Stimulated activated CD4-positive, alpha-beta T cell treated with anti-CD3 and anti-CD28 coated beads, Interleukin-2, amount 100 ng/mL, for 4 hours (primary cell): ENCODE measurements at places on chromosomes 1 and 21.

- no peak for DNase-seq
These were observed 21.5 kb downstream of the DNAJC6 start for GRCh38 chr1:65330822-65331221.

- DNase-seq: no peak
These were observed 43.3 kb downstream of the LRRC53 start for GRCh38 chr1:74468982-74469603.

- DNase-seq: no peak
These were observed 34.3 kb downstream of the SSBP3 start for GRCh38 chr1:54371942-54372275.

GRCh38 chr1:163928651-163929050 is 606.9 kb downstream of the NUF2 start:
- no peak for DNase-seq

DNA sequence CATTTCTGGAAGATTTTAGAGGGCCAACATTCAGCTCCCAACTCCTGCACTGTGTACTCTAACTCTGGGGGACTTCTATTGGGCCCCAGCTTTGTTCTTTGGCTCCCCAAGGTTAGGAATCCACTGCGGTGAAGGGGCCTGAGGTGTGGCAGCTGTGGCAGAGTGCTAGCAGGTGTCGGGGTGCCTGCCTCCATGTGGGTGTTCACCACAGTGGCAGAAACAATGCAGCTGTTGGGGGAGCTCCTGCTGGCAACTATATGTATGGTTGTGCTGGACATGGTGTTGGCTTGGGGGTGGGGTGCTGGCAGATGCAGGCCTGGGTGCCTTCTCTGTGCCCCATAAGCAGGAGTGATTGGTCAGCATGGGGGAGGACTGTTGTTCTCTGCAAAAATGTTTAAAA is 95.5 kb downstream of the ST6GALNAC3 start:
- no peak for DNase-seq

- no peak for DNase-seq
These were observed 78.6 kb upstream of the USP25 start for GRCh38 chr21:15651172-15651571.

- DNase-seq: no peak
These were observed 944.5 kb downstream of the KCNT2 start for GRCh38 chr1:195663549-195664280.

GRCh38 chr1:241507189-241507863 is 12.2 kb downstream of the FH start:
- DNase-seq: no peak

GRCh38 chr1:60994369-60994768 is 88.0 kb upstream of the NFIA start:
- DNase-seq: no peak

DNA sequence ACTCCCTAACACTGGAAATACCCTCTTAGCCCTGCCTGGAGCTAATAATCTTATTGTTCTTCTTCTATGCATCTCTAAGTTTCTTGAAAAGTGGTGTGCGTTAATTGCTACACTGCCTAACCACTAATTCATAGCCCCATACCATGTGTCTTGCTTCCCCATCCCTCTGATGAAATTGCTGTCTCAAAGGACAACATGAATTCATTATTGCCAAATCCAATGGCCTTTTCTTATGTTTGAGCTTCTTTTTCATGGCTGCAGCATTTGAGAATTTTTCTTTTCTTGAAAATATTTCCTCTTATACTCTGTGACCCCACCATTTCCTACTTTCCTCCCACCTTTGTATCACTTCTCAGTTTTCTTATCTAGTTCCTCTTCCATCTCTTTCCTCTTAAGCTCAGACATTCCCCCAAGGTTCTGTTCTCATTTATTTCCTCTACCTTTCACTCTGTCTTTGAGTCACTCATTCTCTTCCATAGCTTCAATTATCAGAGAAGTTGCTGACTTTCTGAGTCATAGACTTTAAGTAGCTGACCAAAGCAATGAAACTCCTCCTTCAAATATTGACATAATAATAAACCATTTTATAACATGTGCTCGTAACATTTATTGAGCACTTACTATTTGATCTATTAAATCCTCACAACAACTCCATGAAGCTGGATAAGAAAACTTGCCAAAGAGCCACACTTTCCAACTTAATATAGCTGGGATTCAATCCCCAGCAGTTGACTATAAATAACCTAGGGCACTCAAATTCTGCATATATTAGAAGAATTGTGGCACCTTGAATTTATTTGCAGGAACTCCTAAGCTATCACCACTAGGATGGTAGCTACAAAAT is 35.5 kb upstream of the ATP6V1G3 start:
- no peak for DNase-seq

DNA sequence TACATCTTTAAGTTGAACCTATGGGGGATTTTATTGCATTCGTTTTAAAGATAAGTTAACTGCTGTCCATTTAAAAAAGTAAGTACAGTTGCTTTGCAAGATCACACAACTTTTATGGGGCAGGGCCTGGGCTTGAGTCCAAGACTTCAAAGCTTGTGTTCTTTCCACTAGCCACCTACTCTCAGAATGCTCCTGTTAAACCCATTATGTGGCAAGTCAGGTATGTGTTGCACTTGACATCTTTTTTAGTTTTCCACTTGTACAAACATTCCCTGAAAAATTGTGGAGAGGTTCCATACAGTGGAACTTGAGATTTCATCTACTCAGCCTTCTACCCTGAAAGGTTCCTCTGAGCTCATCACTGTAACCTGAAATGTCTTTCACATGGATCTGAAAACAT is 235.5 kb upstream of the SGIP1 start:
- no peak for DNase-seq

DNA sequence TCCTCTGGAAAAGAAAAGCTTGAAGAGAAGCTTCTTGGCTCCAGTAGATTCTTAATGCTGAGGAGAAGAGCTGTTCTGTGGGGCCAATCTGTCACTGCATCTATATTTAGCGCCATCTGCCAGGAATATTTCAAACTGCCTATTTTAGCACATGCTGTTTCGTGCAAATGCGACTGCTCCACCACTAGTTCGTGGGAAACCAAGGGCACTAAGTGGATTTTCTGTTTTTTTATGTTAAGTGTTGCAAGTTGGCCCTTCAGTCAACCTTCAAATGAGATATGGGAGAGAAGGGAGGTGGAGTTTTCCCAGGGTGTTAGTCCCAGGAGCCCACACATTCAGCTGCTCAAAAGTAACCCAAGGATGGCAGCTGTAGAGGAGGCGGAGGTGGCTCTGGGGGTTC is 91.9 kb downstream of the TSEN15 start:
- DNase-seq: no peak
